Lower lobe of right lung (tissue), 2 donors: ENCODE measurements at places on chromosomes 13 and 19. TPM values are rescaled to one million over a fixed set of nuclear protein-coding genes. Genes with fewer than 3 reads are reported as not detected.

DNA sequence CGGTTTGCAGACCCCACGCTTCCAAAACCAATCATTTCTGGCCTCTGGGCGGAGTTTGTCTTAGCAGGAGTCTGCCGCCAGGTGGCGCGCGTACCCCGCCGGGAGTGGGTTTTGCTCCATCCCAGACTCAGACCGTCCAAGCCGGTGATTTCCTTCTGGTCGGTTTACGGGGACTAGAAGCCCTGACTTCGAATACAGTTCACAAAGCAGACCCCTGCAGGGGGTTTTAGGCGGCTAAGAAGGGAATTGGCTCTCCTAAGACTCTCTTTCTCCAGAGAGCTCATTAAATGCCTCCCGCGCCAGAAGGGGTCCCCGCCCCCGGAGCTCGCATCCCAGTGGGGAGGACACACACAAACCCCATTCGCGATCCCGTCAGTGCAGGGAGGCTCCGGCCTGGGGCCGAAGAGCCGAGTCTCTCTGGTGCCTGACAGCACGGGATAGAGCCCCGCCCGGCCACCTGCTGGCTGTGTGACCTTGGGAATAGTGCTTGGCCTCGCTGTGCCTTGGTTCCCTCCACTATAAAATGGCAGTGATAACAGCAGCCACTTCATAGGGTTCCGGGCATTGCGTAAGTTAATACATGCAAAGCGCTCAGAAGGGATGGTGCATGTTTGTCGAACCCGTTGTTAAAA, 8.6 kb upstream of the NUP62 start:
- peak; percentile 86 for DNase-seq

DNA sequence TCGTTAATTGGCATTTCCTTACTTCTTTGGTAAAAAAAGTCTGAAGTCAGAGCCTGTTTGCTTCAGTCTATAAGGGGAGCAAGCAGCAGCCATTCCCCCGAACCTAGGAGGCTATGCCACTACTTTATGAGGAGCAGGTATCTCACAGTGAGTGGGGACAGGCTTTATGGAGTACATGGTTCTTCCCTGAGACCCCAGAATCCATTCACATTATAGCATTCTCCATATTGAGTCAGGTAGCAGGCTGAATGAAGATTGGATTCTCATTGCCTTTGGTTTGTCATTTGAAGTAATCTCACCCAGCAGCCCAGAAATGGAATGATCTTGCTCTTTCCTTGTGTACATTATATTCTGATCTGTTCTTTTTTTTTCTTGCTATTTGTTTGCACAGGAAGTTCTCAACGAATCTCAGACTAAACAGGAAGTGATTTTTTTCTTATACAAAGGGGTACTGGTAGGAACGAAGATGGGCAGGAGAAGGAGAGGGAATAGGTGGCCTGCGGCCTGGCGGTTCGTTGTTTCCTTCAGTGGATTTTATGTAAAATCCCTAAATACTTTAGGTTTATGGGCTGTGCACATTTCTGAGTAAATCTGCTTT, 74.4 kb downstream of the ARHGAP35 start:
- DNase-seq, result no peak

- DNase-seq, result peak; percentile 45
These were observed 574.1 kb downstream of the LMO7 start for GRCh38 chr13:76210262-76210661.

KCNN4 gene
- 3.6 TPM for total RNA-seq

CCDC169 gene
- not detected for total RNA-seq

GRCh38 chr13:97912139-97912535, 41.3 kb upstream of the IPO5 start:
- DNase-seq, result no peak

DNA sequence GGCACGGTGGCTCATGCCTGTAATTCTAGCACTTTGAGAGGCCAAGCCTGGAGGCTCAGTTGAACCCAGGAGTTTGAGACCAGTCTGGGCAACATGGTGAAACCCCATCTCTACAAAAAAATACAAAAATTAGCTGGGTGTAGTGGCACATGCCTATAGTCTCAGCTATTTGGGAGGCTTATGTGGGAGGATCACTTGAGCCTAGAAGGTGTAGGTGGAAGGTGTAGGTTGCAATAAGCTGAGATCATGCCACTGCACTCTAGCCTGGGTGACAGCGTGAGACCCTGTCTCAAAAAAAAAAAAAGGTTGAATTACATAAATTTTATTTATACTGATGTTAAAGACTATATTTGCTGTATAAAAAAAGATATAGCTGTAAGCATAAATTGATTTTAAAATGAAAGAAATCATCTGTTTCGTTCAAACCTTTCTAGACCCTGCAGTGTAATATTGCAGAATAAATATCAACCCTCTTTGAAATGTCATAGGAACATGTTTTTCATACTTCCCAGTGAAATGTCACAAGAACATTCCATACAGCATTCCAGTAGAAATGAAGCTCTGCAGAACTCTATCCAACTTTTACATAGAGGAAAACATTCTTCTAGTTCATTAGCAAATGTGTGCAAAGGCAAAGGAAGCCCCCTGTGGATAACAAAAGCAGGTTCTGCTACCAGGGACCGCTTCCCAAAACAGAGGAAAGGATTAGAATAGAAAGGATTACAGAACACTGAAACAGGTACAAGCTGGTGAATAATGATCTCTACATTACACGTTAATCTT, 76.0 kb downstream of the CAB39L start:
- no peak for DNase-seq

PRRG2 gene
- total RNA-seq, result 7.6 TPM

- no peak for DNase-seq
These were observed 5.5 kb upstream of the AKAP11 start for GRCh38 chr13:42266473-42266872.

- no peak for DNase-seq
These were observed 250.2 kb upstream of the SLITRK1 start for GRCh38 chr13:84132491-84132890.

TMEM150B gene
- total RNA-seq, result 45.5 TPM

DNA sequence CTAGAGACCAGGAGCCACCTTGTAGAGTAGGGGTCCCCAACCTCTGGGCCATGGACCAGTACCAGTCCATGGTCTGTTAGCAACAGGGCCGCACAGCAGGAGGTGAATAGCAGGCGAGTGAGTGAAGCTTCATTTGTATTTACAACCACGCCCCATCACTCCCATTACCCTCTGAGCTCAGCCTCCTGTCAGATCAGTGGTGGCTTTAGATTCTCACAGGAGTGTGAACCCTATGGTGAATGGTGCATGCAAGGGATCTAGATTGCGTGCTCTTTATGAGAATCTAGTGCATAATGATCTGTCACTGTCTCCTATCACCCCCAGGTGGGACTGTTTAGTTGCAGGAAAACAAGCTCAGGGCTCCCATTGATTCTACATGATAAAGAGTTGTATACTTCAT, 303.6 kb downstream of the KCNRG start:
- DNase-seq, result no peak

GRCh38 chr19:7921302-7921966, 1.3 kb downstream of the SNAPC2 start:
- DNase-seq, result no peak

DNA sequence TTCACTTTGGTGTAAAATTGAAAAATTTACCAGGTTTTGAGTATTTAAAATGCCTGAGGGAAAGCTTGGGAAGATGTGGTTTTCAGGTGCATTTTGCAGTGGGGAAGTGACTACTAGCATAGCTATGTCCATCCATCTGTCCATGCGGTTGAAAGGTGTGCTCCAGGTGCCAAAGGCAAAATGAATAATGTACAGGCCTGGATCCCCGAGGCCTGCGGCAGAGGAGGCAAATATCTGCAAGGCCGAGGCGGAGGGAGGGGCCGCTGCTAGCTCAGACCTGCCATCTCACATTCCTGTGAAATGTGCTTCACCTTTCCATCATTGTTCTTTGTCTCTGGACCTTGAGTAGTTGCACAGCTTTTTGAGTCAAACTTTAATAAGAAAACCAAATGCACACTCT, 65.5 kb downstream of the ERCC5 start:
- DNase-seq, result no peak

DNA sequence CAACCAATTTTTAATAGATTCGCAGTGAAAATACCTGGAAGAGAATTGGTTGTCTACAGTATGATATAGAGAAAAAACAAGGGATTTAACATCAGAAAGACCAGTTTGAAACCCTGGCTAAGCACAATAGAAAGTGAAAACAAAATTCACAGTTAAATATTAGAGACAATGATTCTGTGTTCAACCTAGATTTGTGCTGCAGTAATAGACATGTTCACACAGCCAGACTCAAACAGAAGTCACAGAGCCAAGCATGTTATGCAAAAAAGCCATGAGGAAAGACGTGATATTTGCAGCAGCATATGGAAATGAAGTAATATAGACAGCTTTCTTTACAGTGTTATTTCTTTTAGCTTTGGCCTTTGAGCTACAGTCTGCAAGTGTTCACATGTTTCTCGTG, 48.1 kb downstream of the SCEL start:
- DNase-seq, result no peak

DNA sequence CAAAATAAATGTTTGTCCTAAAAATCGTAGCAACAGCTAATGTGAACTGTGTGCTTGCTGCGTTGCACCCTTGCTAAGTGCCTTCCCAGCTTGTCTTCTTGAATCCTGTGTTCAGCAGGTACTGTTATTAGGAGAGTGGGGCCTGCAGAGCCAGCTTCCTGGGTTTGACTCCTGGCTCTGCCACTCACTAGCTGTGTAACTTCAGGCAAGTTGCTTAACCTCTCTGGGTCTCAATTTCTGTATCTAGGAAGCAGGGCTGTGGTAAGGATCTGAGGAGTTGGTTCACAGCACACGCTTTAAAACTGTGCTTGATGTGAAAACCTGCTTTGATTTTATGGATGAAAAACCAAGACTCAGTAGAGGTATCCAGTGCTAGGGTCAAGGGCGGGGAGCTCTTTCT, 10.0 kb downstream of the NFIX start:
- DNase-seq, result no peak

DNA sequence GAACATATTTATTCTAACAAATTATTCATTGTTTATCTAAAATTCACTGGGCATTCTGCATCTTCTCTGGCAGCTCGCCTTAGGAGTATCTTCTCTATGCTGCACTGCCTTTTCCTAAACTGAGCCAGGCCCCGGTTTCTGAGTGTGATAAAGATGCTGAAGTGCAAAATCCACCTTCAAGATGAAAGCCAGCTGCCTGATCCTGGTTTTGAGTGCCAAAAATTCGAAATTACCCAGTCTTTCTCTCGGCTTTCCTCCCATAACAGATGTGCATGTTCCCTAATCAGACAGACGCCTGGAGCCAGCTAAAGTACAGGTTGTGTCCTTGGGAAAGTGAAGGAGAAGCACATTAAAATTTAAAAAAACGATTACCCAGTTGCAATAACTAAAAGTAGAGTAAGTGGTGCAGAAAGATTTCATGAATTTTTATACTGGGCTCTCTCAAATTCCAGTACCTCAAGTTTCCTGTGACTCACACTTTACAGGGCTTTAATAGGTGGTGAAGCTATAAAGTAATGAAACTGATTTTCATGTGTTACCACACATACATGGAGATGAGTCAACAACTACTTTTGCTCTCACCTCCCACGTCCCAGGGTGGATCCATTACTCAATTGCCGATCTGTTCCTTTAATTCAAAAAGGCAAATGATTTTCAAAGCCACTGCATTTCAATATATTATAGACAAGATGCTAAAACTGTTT, 65.0 kb upstream of the GTF2F2 start:
- no peak for DNase-seq

DNA sequence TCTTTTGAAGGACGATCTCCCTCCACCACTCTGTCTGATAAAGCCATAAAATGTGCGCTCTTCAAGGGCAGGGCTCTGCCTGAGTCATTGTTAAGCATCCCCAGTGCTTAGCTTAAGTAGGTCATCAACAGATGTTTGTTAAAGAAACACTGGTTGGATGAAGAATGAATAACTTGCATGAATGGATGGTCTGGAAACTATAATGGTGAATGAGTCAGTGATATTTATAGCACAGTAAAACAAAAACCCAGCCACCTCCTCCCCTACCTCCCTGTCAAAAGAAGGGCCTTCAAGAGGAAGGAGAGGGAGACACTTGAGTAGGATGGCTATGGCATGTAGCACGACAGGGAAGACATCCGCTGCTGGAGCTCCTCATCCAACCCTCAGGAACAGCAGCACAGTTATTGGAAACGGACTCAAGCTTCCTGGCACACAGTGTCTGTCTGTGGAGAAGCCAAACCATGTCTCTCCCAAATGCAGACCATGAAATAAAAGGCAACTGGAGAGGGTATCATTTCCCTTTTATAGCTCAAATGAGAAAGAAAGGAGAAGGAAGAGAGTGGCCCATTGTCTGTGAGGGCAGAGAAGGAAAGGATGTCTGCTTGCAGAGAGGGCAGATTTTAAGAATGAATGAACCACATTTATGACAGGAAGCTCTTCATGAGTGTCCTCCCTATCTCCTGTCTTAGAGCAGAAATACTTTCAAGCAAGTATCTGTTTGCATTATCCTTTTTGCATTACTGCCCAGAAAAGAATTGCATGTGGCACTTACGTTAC, 183.5 kb upstream of the UBL3 start:
- no peak for DNase-seq

DNA sequence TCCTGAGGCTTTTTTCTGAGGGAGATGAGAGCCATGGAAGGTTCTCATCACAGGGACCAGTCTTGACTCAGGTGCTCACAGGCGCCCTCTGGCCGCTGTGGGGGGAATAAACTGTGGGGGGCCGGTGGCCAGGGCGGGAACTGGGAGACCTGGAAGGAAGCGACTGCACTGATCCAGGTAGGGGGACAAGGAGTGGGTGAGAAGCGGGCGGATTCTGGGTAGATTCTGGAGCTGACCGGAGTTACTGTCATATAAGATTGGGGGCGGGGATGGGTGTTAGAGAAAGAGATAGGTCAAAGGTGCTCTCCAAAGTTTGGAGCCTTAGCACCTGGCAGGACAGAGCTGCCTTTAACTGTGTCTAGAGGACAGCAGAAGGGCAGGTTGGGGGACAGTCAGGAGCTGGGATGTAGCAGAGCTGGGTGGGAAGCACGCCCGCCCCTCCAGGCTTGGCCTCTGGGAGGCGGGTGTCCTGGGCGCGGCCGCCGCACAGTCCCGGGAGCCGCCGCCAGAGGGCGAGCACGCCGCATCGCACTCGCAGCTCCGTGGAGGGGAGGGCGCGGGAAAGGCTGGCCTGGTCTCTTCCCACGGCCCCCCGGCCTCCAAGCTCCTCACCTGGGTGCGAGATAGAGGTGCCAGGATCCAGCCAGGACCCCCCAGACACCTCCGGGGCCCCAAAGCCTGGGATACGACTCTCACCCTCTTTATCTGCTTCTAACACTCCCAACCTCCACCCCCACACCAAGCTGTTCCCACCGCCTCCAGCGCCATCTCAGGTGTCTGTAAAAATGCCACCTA, 4.2 kb upstream of the DAND5 start:
- DNase-seq, result peak; percentile 87

- peak; percentile 73 for DNase-seq
These were observed at the start of gene NOVA2 for GRCh38 chr19:45973553-45974338. Gene NOVA2 (minus strand): TSS chr19:45973865. CDS start chr19:45973351, 514 bp downstream.

AP1M2 gene
- total RNA-seq, result 36.9 TPM

- no peak for DNase-seq
These were observed 5.5 kb upstream of the ZNF580 start for GRCh38 chr19:55635334-55635717.

BCL3 gene
- 41.0 TPM for total RNA-seq

DNA sequence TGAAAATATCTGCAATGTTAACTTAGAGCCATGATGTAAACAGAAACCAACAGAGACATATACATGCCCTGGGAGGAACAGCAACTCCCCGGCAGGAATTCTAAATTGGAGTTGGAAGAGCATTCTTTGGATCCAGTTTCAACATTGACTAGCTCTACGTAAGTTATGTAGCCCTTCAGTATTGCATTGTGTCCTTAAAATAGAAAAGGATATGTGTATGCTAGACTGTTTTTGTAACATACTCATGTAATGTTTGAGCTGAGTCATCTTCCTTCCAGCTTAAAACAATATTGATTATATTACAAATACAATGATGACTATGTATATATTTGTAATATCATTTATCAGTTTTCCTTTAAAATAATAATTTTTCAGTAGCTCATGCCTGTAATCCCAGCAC, 1422.2 kb upstream of the PCDH20 start:
- no peak for DNase-seq
